ENCODE measurements at places on chromosomes 11 and 22.
A peak's percentile ranks its signal among the peaks of the same experiment; 100 is the strongest.

GRCh38 chr11:47348859-47349258 lies 3.6 kb downstream of the MYBPC3 start:
- peak; percentile 33 for DNase-seq

DNA sequence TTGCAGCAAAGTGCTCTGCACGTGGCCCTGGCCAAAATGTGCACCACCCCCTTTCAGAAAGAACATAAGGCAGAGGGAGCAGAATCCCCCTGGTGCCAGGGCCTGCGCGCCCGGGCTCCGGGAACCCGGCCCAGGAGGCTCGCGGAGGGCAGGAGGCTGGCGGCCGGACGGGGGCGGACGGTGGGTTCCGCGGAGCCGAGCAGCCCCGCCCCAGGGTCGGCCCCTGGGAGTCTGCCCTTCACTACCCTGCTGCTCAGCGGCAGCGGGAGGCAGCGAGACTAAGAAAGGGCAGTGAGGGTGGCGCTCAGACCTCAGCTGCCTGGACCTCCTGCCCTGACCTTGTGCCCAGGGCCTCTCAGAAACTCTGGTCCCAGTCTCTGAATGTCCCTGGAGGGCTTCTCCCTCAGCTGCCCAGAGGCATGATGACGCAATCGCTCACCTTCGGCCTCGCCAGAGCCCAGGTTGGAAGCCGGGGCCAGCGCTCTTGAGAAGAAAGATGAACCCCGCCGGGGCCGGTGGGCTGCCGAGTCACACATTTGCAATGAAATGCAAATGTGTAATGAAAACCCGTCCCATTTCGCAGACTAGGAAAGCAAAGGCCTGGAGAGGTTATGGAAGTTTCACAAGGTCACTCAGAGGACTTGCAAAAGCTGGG lies 1.1 kb upstream of the CLMP start:
- DNase-seq, result no peak

- no peak for DNase-seq
Observed at GRCh38 chr22:49372111-49372529, 455.6 kb downstream of the BRD1 start.

DNA sequence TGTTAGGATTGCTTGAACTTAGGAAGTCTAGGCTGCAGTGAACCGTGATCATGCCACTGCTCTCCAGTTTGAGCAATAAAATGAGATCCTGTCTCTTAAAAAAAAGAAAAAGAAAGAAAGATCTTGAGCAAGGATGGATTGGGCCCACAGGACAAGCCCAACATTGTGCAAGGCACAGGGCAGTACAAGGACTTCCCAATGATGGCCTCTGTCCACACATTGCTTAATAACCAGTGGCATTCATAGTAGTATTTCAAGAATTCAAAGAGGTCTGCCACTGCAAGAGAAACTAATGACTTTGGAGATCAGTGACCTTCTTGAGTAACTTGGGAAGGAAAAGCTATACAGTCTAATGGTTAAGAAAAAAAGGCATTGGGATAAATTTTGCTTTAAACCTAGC lies 44.6 kb downstream of the SEZ6L start:
- DNase-seq, result no peak

DNA sequence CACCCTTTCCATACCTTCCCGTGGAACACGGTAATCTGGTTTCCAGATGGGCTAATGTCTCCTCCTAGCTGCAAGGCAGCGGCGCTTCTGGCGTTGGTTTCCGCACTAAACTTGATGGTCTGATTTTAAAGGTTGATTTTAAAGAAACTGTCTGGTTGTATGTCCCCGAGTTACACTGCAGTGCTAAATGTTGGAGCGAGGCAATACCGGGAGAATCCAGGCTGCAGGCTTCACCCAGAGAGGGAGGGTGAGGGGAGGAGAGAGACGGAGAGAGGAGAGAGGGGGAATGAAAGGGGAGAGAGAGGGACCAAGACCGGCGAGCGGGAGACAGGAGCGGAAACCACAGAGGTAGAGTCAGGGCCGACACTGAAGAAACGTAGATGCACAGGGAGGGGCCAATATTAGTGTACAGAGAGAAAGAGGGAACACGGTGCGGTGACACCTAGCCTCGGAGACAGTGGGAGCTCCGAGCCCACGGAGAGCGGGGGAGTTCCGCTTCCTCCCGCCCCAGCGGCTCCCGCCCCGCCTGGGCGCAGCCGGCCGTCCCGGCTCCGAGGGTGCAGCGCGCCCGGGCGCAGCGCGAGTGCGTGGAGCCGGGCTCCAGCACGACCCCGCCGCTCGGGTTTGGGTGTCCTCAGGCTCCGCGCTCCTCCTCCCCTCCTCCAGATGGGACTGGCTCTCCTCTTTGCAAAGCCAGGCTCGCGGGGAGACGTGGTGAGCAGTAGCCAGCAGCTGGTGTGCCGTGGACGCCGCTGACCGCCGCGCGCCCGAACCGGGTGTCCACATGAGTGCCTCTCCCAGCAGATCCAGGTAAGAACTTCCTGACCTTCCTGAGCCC lies 71.9 kb upstream of the GRAMD1B start:
- DNase-seq, result no peak

DNA sequence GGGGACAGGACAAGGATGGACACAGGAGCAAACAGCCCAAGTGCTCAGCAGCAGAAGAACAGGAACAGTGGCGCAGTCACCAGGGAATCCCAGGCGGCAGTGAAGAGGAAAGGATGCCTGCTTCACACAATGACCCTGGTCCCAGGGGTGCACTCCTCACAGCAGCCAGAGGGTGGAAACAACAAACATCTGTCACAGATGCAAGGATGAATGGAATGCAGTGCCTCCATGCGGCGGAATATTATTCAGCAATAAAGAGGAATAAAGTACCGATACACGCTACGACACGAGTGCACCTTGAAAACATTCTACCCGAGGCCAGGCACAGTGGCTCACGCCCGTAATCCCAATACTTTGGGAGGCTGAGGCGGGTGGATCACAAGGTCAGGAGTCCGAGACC lies 12.7 kb downstream of the CSNK1E start:
- DNase-seq, result no peak

DNA sequence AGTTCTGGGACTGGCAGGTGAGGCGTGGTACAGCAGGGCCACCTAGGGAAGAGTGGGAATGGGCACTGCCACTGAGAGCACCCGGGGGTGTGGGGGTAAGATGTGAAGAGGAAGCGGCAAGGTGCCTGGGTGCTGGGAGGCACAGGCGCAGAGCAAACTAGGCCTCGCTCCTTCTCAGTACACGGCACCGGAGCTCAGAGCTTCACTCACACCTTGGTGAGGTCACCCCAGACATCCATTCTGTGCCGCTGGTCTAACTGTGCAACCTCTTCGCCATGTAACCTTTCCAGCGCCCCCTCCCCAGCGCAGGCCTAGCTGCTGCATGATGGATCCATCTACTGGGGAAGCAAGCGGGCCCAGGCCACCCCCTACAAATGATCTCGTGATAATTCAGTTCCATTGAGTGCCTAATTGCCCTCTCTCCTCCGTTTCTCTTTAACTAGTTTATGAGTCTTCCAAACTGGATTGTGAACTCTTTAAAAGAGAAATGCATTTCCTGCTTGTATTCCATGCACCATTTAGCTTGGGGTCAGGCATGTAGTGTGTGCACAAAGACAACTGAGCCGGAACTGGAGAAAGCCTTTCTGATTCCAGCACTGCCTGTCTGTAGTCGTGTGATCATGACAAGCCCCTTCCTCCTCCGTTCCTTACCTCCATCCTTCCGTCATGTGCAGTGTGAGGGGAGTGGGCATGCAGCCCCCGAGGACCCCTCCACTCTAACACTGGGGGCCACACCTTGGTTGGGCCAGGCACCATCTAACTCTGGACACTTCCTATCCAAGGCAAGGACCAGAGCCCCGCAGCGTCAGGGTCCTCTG lies 1475.2 kb downstream of the TBC1D22A start:
- DNase-seq, result no peak

DNA sequence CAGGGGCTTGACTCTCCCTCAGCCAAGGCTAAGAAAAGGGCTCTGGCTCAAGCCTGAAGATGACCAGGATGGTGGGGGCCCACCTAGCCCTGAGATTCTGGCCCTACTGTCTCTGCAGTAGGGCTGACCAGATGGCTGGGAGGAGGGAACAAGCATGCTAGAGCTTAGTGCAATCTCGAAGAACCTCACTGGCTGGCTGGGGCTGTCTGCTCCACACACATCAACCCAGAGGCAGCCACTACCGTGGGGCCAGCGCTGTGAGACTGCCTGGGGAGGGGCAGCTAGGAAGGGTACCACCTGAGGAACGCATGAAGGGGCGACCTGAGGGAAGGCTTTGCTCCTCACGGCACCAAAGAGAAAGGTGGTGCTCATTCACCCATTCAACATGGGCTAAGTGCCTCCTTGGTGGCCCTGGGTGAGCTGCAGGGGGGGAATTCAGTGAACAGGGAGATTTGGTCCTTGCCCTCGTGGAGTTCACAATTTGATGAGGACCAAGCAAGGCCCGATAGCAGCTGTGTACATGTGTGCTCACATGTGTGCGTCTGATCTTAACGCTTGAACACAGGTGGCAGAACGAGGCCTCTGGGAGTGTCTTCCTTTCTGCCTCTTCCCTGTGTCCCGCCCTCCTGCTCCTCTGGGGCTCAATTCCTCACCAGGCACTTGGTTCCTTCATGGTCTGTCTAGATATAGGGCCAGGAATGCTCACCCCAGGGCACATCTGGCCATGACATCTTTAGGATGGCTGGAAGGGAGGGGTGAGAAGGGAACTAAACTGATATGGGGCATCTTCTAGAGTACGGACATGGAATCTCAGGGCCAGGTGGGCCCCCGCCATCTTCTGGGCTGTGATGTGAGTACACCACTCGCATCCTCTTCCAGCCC lies 102.3 kb upstream of the PITPNB start:
- DNase-seq, result no peak

DNA sequence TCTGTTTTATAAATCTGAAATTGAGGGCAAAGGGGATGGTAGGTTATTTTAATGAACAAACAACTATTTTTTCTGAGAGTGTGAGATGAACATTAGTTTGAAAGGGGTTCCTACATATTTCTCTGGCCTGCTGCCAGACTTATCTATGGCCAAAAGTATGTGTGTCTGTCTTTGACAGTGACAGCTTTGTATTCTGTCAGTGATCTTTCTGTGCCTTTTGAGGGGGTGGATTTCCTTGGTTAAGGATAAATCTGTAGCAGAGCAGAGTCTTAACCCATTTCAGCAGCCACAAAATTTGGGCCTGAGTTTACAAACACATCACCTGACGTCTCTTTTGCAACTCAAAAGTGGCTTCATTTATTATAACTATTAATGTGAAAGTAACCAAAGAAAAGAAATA lies 30.9 kb downstream of the ZFTA start:
- no peak for DNase-seq

GRCh38 chr11:124896071-124896750 lies 1.5 kb downstream of the ROBO4 start:
- DNase-seq, result no peak

All from KG1 (cell line).